ENCODE measurements at places on chromosomes 16 and 17. TPM values are rescaled to one million over a fixed set of nuclear protein-coding genes. Genes with fewer than 3 reads are reported as not detected.

The PTGES3L gene
- total RNA-seq, result 0.89 TPM

The NKD1 gene
- under 0.01 TPM for total RNA-seq

The METRN gene
- total RNA-seq, result 75.4 TPM

The TSC2 gene
- total RNA-seq, result 71.0 TPM

The UBTF gene
- total RNA-seq, result 34.1 TPM

The ZNF205 gene
- 14.9 TPM for total RNA-seq

The C17orf78 gene
- not detected for total RNA-seq

The PTX4 gene
- not detected for total RNA-seq

The LAT gene
- total RNA-seq, result 1.5 TPM

The TNFRSF17 gene
- total RNA-seq, result not detected

The TNFRSF13B gene
- total RNA-seq, result not detected

The DOC2B gene
- not detected for total RNA-seq

The ACE gene
- total RNA-seq, result 1.1 TPM

The ITGAD gene
- not detected for total RNA-seq

The SSTR5 gene
- total RNA-seq, result not detected

The UBE2O gene
- 46.2 TPM for total RNA-seq

The CES4A gene
- total RNA-seq, result 1.3 TPM

The RAB37 gene
- total RNA-seq, result 0.23 TPM

The CHST4 gene
- total RNA-seq, result not detected

The CLEC10A gene
- total RNA-seq, result not detected

The SLFN12L gene
- not detected for total RNA-seq

The ITGAL gene
- 0.89 TPM for total RNA-seq

Data from smooth muscle cell of the umbilical artery (primary cell).